ENCODE measurements at places on chromosomes 16 and 17.

GRCh38 chr16:48378836-48379235 is 6.4 kb downstream of the SIAH1 start:
- no peak for DNase-seq

- peak; percentile 51 for DNase-seq
These were observed 33.3 kb upstream of the RGS9 start for GRCh38 chr17:65103896-65104295.

DNA sequence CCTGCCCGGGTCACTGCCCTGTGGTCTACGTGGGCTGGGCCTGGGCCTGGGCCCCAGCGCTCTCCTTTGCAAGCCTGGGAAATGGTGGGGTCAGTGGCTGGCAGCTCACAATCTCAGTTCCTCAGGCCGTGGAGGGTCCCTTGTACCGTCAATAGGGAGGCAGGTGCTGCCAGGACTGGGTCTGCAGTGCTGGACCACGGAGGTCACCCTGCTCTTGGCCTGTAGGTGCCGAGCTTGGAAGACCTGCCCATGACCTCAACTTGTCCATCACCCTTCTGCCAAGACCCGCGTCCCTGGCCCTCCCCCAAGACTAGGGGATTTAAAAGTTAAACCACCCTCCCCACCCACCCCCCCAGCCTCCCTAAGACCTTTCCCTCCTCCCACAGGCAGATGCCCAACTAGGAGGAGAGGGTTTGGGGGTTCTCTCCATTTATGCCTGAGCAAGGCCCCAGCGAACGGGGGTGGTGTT is 2.5 kb downstream of the TBX2 start:
- no peak for DNase-seq

GRCh38 chr16:31135535-31136286 is at the start of gene PRSS8:
PRSS8 (minus strand) TSS chr16:31135727; CDS start chr16:31135498, 229 bp downstream.
- no peak for DNase-seq

DNA sequence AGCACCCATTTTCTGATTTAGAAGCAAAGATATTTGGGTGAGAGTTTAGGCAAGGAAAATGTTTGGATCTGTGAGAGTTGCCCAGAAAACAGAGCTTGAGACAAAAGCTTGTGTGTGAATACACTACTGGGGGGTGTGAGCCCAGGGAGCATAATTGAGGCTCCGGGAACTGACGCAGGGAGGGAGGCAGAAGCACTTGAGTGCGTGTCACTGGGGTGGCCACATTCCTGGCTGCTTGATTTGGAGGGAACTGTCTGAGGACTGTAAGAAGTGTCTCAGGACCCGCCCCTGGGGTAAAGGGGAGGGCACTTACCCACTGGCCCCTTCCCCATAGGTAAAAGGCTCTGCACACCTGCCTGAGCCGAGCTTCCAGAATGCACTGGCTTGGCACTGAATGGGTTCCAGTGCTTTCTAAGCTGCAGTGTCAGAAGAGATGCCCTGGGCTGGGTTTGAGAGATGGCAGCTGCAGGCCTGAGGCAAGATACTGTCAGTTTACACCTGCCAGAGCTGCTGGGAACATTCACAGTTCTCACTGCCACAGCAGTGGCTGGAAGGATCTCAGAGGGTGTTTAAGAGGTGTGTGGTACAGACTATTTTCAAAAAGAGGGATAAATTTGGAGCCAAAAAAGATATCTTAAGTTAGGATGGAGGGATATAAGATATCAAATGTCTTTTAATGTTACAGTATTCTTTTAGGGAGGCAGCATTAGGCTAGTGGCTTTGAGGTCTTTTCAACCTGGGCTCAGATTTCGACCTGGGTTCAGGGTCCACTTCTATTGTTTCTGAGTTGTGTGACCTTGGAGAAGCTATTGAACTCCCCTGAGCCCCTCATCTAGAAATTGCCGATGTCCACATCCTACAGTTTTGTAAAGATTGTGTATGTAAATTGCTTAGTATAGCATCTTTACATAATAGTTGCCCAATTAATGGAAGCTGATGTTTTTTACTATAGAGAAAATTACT is 6.9 kb upstream of the TEX2 start:
- no peak for DNase-seq

- no peak for DNase-seq
These were observed 4.6 kb upstream of the MFSD6L start for GRCh38 chr17:8803531-8804420.

DNA sequence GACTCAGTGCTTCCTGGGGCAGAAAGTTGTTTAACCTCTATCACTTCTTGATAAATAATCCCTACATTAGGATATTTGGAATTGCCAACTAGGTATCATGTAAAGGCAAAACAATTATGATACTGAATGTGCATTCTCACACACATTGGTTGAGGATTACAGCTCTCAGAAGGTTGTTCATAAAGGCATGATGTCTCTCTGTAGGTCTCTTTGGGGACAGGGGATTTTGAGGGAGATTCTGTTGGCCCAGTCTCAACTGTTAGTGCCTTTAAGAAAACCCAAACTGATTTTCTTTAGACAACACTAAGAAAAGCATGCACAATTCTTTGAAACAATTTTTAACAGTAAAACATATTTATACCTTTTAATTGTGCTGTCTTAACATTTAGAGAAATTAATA is 56.5 kb downstream of the GNAO1 start:
- no peak for DNase-seq

DNA sequence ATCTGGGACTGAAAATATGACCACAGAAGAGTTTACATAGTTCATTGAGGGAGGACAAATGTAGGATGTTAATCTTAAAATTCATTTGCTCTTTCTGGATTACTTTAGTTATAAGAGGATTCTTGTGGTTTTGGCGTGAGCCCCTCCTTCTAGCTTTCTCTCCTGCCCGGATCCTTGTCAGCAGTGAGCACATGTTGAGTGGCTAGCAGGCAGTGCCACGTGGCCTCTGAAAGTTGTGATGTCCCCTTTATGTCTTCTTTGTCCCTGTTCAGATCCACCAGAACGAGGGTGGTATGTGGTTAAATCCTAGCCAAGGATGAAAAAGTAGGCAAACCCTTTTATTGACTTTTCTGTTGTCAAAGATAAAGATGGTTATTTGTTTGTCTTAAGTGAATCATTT is 83.8 kb downstream of the GNAO1 start:
- no peak for DNase-seq

GRCh38 chr17:47882247-47882646 is 13.8 kb upstream of the SP2 start:
- no peak for DNase-seq

GRCh38 chr16:17358846-17359245 is 111.9 kb downstream of the XYLT1 start:
- DNase-seq: no peak

GRCh38 chr16:72999541-73000019 is 48.3 kb downstream of the ZFHX3 start:
- no peak for DNase-seq

DNA sequence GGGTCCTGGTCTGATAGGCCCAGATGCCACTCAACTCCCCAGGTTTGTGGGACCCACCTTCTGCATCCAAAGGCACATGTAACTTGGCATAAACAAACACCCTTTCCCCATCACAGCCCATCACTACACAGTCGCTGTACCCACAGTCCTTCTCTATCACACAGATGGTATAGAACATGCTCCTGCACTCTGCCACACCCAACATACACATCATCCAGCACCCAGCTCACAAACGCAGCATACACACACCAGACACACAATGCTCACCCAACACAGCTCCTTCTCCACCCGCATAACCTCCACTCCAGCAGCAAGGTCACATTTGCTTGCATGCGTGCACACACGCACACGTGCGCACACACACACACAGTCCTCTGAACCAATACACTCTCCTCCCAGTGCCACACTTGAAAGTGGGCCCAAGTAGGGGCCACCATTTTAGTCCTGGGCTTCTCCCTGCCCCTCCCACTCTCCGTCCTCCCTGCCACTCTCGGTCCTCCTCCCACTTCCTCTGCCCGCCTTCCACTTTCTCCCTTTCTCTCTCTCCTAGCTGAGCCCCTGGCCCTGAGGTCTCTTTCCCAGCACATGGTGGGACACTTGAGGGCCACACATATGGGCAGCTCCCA is 8.5 kb upstream of the TMEM92 start:
- DNase-seq: no peak

DNA sequence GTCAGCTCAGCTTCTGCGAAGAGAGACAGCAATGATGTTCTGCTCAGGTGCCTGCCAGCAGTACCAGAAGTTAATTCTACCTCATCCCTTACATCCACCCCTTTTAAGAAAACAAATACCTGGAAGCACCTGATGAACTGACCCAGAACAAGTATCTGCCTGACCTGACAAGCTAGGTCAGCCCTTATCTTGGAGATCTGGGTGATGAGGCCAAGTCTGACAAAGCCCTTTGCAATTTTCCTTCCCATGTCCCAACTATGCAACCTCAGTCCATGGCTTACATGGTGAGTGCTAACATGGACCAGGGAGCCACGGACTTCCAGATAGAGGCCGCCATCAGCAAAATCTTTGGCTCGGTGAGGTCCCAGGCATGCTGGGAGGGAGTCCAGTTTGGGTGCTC is 3.6 kb downstream of the ACADVL start:
- DNase-seq: no peak

DNA sequence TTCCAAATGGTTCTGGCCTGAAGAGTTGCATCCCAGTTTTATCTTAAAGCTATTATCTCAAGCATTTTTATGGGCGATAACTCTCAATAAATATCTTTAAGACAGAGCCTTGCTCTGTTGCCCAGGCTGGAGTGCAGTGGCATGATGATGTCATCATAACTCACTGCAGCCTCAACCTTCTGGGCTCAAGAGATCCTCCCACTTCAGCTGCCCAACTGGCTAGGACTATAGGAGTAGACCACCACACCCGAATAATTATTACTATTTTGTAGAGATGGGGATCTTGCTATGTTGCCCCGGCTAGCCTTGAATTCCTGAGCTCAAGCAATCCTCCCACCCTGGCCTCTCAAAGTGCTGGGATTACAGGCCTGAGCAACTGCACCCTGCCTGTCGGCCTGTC is 26.1 kb upstream of the CYTH1 start:
- no peak for DNase-seq

DNA sequence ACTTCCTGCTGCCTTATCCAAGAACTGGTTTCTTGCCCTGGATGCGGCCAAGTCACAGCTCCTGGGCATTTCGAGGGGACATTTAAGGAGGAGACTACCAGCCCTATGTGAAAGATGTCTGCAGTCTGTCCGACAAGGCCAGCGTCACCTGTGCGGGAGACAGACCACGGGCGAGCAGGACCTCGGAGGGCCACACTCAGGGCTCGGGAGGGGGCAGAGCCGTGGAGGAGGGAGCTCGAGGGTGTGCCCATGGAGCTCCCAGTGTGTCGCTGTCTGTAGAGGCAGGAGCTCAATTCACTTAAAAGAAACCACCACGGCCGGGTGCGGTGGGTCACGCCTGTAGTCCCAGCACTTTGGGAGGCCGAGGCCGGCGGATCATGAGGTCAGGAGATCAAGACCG is 33.3 kb downstream of the CBFA2T3 start:
- DNase-seq: no peak

GRCh38 chr17:42138749-42139492 is 15.9 kb downstream of the RAB5C start:
- no peak for DNase-seq

DNA sequence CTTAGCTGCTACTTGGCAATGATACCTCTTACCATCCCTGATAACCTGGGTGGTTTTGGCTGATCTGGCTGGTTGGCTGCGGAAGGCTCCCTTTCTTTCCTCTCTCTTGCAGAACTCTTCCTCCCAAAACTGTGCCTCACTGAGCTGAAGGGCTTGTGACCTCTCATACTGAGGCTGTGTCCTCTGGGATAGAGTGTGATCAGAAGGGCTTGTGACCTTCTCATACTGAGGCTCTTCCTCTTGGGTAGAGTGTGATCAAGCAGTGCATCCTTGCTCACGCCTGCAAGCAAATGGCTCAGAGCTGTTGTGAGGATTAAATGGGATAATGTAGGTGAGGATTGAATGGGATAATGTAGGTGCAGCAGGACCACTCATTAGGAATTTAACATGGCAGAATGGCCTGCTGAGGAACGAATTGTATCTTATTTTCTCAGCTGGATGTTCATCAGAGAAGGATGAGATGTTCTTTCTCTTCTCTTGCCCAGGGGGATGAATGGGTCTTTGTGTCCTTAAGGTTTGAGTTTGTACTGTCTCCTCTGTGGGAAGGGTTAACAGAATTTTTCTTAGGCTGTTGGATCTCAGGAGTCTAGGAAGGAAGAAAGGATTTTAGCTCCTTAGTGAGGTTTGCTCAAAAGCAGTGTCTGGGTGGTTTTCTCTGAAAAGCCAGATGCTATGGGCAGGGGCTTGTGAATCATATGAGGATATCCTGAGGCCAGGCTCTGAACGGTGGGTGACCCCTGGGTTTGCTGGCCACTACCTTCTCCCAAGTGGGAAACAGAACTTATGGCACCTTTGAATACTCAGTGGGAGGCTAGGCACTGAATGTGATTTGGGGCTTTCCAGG is 130.0 kb upstream of the HS3ST2 start:
- DNase-seq: no peak

DNA sequence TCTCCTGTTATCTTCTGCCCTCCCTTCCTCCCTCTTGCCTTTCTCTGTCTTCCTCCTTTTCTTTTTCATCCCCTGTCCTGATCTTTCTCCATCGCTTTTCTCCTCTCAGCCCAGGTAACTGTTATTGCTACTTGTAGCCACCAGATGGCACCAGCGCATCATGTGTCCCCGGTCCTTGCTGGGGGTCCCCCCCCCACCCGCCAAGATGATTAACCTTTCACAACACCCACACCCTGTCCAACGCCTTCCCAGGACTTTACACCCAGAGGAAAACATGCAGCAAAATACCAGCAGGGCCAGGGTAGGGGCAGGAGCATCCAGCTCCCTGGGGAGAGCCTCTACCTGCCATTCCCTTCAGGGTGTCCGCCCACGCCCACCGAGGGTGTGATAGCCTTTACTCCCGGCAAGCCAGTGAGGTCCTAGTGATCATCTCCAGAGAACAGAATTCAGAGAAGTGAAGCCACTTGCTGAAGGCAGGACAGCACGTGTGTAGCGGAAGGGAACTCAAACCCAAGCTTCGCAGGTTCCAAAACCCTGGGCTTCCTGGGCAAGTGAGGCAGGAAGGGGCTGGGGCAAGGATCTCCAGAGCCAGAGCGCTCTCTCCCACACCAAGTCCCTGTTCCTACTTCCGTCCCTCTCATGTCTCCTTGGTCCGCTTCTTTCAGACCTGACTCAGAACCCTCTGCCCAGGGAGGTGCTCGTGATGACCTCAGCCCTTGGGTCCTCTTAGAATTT is 13.4 kb upstream of the TAC4 start:
- DNase-seq: peak; percentile 38

DNA sequence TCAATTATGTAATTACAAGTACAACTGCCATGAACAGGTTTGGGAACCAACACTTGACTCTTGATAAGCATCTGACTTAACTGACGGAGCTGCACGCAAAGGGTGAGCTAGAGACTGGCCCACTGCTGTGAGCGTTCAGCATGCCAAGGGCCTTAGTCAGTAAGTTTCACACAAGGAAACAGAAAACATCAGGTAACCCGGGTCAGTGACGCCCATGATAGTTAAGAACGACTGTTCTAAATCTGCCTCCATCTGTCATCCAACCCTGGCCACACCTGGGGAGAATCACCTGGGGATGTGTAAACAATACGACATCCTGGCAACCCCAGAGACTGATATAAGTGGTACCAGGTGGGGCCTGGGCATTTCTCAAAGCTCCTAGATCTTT is 12.3 kb downstream of the SMIM5 start:
- DNase-seq: no peak

- DNase-seq: no peak
These were observed 4.2 kb upstream of the ZG16B start for GRCh38 chr16:2825906-2826305.

Data from SW 1271 (cell line).